GM18507 (cell line): ENCODE measurements at places on chromosomes 2 and 18.

- DNase-seq: no peak
Observed at GRCh38 chr2:214853906-214854305, 44.4 kb upstream of the BARD1 start.

- DNase-seq: no peak
Observed at GRCh38 chr2:176135035-176135440, 5.5 kb downstream of the HOXD8 start.

DNA sequence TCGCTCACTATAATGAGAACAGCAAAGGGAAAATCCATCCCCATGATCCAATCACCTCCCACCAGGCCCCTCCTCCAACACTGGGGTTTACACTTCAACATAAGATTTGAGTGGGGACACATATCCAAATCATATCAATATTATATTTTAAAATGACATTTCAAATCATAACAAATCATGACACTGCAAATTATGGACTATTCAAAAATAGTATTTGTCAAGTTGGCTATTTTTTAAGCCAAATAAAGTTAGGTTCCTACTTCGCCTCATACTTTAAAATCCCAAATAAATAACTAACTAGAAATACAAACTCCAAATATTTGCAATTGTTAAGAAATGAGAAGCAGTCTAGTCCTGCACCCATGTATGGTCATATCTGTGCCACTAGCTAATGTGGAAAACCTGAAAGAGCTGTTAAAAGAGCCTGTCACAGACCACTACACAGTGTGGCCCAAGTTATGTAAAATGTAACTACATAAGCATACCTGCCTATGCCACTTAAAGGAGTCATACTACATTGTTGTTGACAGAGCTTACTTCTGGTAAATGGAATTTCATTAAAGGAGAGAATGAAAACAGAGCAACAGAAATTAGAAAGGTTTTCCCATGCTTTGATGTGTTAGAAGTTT, 334.7 kb upstream of the GULP1 start:
- DNase-seq: no peak

DNA sequence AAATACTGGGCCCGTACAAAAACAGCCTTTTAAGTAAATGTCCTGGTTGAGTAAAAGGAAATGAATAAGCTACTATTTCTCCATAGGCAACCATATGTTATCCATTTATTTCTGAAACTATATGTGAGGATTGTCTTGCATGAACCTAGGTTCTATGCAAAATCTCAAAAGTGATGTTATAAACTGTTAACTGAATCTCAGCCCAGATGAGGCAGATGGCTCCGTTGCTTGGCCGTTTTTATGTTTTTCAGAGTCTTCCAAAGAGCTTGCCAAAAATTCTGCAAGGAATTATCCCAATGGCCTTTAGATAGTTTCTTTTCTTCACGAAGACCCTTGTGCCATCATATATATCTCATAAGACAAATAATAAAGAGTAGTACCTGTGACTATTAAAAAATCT, 1669.5 kb upstream of the DDX18 start:
- DNase-seq: no peak

DNA sequence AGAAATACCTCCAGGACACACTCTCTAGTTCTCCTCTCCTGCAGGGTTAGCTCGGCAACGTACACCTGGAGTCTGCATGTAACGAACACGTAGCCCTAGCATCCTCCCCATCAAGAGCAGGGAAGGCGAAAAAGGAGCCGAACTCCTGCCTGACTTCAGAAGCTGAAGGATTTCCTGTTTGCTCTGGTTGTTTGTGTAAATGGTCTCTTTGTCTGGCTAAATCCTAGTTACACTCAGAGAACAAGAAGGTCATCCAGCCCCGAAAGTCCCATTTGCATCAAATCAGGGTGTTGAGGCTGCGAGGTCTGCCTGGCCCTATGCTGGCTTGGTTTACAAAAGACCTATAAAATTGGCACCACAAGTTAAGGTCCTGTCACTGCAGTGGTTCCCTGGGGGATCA, 66.4 kb upstream of the POMC start:
- DNase-seq: no peak

DNA sequence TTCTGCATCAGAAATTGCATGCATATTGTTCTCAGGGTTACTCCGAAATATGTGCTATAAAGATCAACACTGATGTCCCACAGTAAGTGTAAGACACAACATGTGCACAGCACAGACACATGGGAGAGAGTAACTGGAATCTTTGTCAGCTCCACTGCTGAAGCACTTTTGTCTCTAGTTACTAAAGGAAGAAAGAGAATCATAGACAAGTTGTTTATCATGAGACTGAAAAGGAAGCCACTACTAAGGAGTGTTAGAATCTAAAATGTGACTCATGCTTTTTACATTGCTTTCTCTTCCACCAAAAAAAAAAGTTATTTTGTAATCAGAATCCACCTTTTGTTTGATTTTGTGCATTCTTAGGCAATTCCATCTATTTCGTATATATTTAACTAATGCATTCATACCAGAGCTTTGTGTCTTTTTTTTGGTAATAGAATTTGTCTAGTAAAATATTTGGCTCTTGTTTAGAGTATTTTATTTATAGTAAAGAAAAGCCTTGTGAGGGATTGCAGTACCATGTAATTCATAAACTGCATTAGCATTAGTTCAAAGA, 502.4 kb downstream of the FBXO15 start:
- DNase-seq: no peak

DNA sequence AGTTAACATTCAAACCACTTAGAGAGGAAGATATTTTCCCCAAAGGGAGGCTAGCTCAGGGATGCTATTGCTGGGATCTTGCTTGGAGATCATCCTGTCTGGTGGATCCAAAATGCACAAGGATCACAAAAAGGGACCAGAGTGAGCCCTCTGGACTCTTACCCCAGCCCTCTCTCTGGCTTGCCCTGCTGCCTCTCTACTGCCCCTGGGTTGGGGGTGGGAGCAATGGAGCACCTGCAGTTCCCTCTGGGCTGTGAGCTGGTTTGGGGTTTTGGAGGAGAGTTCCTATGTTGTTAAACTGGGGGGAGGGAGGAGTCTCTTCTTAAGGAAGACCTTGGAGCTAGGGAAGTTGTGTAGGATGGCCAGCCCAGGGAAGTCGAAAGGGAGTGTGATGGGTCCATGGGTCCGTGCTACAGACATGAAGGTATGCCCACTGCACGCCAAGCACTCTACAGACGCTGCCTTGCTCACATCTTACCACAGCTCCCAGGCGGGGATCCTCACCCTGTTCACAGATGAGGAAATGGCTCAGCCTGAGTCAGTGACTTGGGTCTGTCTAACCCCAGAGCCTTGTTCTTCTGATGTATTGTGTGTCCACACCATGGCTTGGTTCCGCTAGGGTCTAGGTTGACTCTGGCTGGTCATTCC, 3.8 kb downstream of the LBH start:
- DNase-seq: no peak

DNA sequence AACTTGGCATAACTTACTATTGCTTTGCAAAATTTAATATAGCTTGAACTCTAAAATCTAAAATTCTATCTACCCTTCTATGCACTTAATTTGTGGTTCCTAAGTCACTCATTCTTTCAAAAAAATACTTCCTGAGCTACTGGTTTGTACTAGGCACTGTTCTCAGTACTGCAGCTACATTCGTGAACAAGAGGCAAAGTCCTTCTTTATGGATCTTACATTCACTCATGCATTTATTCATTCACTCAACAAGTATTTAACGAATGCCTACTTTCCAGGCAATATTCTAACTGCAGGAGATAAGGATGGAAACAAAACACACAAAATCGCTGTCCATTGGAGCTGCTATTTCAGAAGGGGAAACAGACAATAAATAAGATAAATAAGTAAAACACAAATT, 104.8 kb downstream of the NBAS start:
- DNase-seq: no peak

- DNase-seq: no peak
Observed at GRCh38 chr2:127814677-127815076, 3.7 kb upstream of the WDR33 start.

DNA sequence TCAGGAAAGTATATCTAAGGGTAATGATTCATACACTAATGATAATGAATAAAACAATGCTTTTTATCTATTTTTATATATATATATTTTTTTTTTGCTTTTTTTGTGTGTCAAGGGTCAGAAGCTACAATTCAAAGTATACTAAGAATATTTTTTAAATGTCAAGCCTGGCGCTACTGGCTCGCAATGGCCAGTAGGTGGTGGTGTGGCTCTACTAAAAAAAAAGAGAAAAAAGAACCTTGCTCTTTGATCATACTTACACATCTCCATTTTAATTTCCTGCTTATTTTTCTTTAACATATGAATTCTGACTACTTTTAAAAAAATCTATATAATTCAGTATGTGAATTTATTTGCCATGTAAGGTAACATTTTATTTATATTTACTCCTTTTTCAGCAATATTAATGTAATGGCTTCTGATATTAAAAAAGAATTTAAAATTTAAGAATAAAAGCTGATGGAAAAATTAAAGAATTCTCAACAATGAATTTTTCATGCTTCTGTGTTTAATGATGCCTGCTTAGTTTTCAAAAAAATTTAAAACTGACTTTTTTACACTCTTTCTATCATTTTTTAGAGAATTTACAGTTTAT, 232.9 kb downstream of the GULP1 start:
- no peak for DNase-seq

DNA sequence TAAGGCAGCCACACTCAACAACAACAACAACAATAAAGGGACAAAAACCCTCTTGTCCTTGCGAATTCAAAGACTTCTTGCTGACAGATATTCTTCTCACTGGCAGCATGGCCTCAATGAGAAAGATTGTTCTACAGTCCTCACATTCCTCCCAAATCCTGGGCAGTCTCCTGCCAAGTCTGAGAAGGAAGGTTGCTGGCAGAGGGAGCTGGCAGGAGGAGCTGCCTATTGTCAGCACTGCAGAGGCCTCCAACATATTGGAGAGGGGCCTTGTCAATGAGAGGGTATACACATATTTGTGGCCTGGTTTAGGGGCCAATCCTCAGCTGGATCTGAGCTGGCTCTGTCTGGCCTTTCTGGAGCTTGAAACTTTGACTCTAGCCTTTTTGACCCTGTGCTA, 63.5 kb downstream of the LAMA3 start:
- no peak for DNase-seq

DNA sequence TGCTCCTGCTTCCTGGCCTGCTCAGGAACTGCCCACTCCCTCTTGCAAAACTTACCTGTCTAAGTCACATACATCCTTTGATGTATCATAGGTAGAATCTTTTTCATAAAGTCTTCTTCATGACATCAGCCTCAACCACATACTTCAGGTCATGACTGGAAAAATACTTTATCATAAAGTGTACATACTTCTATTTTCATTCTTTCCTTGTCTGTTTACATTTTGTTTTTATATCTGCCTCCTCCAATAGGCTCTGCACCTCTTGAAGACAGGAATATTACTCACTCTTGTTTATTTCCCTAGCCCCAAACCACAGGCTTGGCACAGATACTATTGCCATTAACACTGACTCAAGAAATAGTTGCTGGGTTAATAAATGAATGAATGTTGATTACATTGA, 43.6 kb upstream of the ZNF804A start:
- DNase-seq: no peak

DNA sequence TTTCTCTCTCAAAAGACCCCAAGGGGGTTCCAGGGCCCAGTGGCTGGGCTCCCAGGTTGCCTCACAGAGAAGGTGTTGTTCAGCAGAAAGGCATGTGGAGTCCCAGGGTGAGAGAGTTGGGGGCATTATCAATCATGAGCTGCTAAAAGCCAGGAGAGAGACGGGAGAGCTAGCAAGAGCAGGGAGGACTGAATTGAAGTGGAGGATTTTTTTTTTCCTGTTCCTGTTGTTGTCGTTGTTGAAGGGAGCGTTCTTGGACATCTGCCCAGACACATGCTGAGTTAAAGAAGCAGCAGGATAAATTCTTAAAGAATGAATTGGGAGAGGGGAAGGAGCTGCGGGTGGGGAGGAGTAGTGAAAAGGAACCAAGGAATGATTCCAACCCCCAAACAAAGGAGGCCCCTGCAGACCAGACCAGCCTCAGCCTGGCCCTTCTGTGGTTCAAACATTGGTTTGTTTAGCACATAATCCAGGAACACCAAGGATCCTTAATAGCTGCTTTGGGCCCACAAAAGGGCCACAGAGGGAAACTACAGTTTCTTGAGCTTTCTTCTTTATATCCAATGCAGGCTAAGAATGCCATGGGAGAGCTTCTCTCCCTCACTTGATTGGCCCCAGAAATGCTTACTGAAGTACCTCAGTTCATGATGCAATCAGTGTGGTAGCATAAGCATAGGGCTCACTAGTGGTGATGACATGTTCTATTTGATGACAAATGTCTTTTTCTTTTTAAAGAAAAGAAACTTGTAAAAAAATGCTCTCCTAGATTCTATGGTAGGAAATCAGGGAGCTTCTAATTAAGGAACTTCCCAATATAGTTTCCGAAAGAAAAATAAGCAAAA, 146.0 kb downstream of the SETBP1 start:
- DNase-seq: no peak

GRCh38 chr18:10419420-10420103, 34.9 kb upstream of the APCDD1 start:
- no peak for DNase-seq

DNA sequence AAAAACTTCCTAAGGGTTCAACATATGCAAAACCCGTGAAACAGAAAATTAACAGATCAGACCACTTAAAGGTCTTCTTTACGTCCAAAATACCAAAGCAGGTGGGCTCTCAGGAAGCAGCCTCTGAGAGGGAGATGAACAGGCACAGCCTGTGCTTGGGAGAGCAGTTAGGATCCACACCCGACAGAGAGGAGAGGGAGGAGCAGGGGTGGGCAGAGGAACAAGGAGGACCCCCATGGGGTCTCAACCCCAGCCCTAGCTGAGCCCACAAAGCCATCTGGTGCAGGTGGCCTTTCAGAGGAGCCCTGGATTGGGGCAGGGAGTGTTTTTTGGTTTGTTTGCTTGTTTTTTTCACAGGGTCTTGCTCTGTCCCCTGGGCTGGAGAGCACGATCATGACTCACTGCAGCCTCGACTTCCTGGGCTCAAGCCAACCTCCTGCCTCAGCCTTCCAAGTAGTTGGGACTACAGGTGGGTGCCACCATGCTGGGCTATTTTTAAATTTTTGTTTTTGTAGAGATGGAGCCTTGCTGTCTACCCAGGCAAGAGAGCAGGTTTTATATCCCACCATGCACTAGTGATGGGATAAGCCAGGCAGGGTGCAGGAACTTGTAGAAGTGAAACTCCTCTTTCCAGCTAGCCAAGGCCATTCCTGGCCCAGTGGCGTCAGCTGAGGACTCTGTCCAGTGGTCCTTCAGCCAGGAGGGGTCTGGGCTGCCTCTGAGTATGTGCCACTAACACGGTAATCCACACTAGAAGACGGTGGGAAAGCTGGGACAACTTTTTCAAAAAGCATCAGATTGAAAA, 154.1 kb upstream of the HDAC4 start:
- no peak for DNase-seq

DNA sequence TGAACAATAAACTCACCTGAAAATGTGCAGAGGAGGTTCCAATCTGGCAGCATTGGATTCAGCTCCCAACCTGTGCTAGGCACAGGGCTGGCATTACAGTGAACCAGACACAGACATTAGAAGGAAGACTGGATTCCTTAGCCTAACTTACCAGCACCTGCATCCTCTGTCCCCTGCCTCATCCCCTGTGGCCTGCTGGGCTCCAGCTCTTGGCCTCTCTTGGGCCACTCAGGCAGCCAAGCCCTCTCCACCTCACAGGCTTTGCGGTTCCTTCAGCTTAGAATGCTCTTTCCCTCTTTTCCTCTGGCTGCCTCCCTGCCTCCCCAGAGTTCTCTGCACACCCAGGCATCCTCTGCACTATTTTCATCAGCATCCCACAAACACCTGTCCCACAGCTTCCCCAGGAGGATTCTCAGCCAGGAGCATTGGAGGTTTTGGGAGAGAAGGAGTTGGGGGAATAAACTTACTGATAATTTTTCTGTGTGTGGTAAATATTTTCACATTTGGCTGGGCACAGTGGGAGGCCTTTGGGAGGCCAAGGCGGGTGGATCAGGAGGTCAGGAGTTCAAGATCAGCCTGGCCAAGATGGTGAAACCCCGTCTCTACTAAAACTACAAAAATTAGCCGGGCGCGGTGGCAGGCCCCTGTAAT, 132.0 kb downstream of the INHBB start:
- DNase-seq: no peak
